Activated naive CD4-positive, alpha-beta T cell (primary cell): ENCODE measurements at places on chromosomes 1 and 21.

DNA sequence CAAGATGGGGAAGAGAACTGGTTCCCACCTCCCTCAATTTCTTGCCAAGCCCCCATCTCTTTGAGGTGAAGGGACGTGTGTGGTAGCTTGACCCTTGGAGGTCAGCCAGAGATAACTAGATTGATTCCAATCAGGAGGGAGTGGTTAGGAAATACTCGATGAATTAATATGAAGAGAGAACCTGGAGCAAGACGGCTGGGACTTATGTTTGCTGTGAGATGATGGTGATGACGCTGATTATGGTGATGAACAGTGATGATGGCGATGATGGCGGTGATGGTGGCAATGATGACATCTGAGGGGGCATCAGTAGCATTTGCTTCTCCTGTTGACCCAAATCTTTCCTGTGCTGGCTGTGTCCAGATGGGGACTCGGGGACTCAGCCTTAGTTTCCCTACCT is 724 bp downstream of the PADI1 start:
- DNase-seq, result no peak

GRCh38 chr1:184379111-184379752 is 7.6 kb upstream of the C1orf21 start:
- DNase-seq, result no peak

GRCh38 chr1:182147136-182147820 is 85.8 kb upstream of the ZNF648 start:
- no peak for DNase-seq

DNA sequence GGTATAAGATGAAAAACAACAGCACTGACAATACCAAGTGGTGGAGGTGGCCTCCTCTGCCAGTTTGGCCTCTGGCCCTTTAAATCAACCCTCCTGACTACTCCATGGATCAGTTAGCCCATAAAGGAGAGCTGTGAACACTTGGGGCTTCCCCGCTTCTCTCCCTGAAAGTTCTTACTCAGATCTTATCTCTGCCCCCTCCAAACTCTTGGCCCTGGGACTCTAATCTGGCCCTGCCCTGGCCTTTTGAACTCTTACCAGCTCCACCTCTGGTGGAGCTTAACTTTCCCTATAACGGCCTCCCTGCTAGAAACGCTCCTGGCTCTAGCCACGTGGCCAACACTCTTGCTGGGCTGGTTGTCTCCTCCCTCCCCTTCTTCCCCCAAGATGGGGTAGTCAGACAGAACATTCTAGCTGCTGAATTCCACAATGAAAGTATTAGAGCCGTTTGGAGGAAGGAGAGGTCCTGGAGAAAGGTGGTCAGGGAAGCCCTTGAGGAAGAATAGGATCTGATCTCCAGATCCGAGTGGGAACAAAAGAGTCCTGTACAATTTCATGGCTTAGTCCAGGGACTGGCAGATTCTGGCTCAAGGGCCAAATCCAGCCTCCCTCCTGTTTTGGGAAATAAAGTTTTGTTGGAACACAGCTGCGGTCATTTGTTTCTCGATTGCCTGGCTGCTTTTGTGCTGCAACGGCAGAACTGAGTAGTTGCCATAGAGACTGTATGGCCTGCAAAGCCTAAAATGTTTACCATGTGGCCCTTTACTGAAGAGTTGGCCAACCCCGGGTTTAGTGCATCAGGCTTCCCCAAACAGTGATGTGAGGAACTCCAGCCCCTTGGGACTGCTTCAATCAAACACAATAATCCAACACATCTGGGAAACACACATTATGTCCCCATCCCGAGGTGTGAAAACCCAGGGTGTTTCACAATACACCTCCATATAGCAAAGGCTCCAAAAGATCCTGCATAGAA is 9.5 kb upstream of the PIGR start:
- no peak for DNase-seq

DNA sequence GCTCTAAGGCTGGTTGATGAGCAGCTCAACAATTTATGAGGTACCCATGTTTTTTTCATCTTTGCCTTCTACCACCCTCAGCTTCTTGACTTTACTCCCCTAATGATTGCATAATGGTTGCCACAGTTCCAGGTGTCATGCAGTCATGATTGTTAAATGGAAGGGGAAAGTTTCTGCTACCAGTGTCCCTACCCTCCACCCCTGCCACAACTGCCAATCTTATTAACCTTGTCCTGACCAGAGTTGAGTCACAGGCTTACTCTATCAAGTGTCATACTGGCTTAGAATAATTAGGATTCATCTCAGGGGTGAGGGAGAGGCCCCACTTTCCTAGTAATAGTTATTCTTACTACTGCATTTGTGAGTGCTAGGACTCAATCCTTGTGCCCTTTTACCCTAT is 7.9 kb upstream of the FUBP1 start:
- DNase-seq, result no peak

- no peak for DNase-seq
Measured at GRCh38 chr1:227947676-227948492, at the start of gene WNT9A. Gene WNT9A (minus strand): TSS chr1:227947932. CDS start chr1:227947887, 45 bp downstream.

GRCh38 chr1:233393084-233393840 is 65.7 kb downstream of the MAP3K21 start:
- DNase-seq, result no peak
